ENCODE measurements at places on chromosomes 11 and 22.

DNA sequence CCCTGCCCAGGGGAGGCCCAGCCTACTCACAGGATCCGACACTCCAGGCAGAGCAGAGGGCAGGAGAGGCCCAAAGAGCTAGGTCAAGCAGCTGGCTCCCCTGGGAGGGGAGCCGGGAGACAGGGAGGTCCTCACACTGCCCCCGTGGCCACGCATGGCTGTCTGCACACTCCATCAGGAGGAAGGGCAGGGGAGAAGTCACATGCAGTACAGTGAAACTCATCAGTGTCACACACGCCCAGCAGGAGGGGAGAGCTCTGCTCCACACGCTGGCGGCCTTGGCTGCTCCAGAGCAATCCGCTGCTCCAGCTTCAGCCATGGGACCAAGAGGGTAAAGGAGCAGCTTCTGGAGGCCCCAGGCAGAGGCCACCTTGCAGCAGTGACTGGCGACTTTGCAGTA is 14.3 kb downstream of the TCIRG1 start:
- no peak for DNase-seq

GRCh38 chr11:116895048-116895757 is 57.8 kb upstream of the APOA1 start:
- DNase-seq: no peak

GRCh38 chr11:128457874-128458273 is 129.5 kb downstream of the ETS1 start:
- no peak for DNase-seq

GRCh38 chr22:26323013-26323412 is 106.0 kb upstream of the ASPHD2 start:
- no peak for DNase-seq

Data from stimulated activated naive CD4-positive, alpha-beta T cell treated with Interleukin-2 at 50 U/mL for 16 hours (primary cell).